ENCODE measurements at places on chromosomes 11 and 22. TPM values are rescaled to one million over a fixed set of nuclear protein-coding genes. Genes with fewer than 3 reads are reported as not detected.

The KRTAP5-10 gene
- total RNA-seq, result not detected

The SUSD2 gene
- total RNA-seq, result 4.6 TPM

The SLC35E4 gene
- total RNA-seq, result 6.6 TPM

The FGF19 gene
- not detected for total RNA-seq

The CASP1 gene
- total RNA-seq, result 8.3 TPM

The CCDC87 gene
- total RNA-seq, result not detected

The NNMT gene
- total RNA-seq, result 960 TPM

The MS4A6A gene
- 66.0 TPM for total RNA-seq

The C11orf42 gene
- total RNA-seq, result not detected

The PLA2G3 gene
- not detected for total RNA-seq

The OR51I1 gene
- not detected for total RNA-seq

The OR51E2 gene
- total RNA-seq, result 11.6 TPM

The SLC1A2 gene
- total RNA-seq, result 2.0 TPM

The HTR3B gene
- total RNA-seq, result not detected

The KBTBD3 gene
- total RNA-seq, result 4.7 TPM

The TIMP3 gene
- 280 TPM for total RNA-seq

The PTGDR2 gene
- total RNA-seq, result not detected

The PAMR1 gene
- total RNA-seq, result 19.7 TPM

The CARNS1 gene
- total RNA-seq, result 0.16 TPM

The GAL gene
- total RNA-seq, result 11.8 TPM

The CALCB gene
- 0.33 TPM for total RNA-seq

The PAX6 gene
- total RNA-seq, result not detected

The MMP1 gene
- total RNA-seq, result not detected

The MYRF gene
- total RNA-seq, result 0.83 TPM

The PHETA2 gene
- 16.6 TPM for total RNA-seq

The PANX2 gene
- total RNA-seq, result not detected

The ISX gene
- not detected for total RNA-seq

The NAALADL1 gene
- total RNA-seq, result 46.8 TPM

The OR51B5 gene
- total RNA-seq, result not detected

The BATF2 gene
- 4.7 TPM for total RNA-seq

The TMEM86A gene
- 3.7 TPM for total RNA-seq

The FAM181B gene
- 0.99 TPM for total RNA-seq

The C1QTNF4 gene
- 6.4 TPM for total RNA-seq

The CDC42EP1 gene
- 28.0 TPM for total RNA-seq

The KIRREL3 gene
- total RNA-seq, result 3.3 TPM

The MS4A12 gene
- not detected for total RNA-seq

The YDJC gene
- total RNA-seq, result 8.3 TPM

The LIMK2 gene
- total RNA-seq, result 16.1 TPM
